Upper lobe of right lung (tissue), 1 donor: ENCODE measurements at places on chromosomes 1 and 21.
A peak's percentile ranks its signal among the peaks of the same experiment; 100 is the strongest.

GRCh38 chr1:93607814-93608186 lies 73.8 kb downstream of the BCAR3 start:
- DNase-seq: no peak

GRCh38 chr1:6614929-6615785 lies 1.6 kb downstream of the PHF13 start:
- DNase-seq: no peak

DNA sequence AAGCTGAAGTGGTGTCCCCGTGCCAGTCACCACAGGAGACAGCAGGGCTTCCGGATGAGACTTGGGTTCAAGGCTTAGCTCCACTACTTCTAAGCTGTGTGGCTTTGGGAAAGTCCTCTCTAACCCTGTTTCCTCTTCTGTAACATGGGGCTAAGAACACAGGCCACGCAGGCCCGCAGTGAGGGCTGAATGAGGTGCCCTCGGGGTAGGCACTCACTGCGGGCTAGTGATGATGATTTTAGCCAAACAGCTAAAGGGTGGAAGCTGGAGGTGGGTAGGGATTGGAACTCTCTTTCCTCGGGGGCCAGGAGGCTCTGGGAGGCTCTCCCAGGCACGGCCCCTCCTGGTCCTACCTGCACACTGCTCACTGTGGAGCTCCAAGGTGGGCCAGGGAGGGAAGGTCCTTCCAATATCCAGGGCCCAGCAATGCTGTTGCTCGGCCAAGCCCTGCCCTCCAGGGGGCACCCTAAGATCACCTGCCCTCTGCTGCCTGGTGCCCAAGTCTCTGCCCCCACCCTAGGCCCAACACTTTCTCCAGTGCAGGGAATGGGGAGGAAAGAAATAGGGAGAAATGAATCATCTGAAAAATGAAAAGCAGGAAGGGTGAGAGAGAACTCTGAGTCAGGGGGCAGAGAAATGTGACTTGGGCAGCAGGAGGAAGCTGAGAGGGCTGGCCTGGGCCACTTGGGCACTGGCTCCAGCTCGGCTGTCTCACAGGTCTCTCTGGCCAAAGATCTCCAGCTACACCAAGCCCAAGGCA lies 19.2 kb upstream of the EVA1B start:
- peak; percentile 75 for DNase-seq

GRCh38 chr1:160063176-160063575 lies 6.8 kb downstream of the KCNJ10 start:
- DNase-seq: peak; percentile 43

DNA sequence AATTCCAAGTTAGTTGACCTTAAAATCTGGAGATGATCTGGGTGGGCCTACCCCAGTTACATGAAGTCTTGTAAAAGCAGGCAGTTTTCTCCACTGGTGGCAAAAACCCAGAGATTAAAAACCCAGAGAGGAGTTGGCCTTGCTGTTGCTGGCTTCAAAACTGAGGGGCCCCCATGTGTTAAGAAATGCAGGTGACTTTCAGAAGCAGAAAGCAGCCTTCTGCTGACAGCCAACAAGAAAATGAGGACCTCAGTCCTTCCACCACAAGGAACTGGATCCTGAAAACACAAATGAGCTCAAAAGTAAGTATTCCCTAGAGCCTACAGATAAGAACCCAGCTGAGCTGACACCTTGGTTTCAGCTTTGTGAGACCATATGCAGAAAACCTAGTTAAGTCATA lies 343.7 kb upstream of the ZRANB2 start:
- no peak for DNase-seq

DNA sequence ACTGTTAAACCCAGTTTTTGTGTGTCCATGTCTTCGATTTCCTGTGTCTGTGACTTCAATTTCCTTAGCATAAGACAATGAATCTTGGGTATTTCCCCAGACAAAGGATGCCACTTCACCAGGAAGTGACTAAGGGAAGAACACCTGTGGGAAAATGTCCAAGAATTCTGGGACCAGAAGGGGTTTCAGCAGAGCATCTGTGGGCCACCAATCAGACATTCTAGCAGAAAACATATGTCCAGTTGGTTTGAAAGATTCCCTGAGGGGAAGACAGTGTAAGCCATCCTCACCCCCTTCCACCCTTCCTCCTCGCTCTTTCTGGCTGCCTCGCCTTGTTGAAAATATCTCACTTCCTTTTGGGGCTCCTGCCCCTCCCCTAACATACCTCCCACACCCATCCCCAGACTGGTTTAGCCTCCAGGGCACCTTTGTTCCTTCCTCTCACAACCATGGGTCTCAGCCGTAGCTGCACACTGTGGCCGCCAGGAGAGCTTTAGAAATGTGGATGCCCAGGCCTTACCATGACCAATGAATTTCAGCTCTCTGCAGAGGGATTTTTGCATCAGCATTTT lies 25.5 kb upstream of the IFNAR1 start:
- no peak for DNase-seq

GRCh38 chr1:41708332-41708731 lies 210.4 kb downstream of the HIVEP3 start:
- DNase-seq: no peak

DNA sequence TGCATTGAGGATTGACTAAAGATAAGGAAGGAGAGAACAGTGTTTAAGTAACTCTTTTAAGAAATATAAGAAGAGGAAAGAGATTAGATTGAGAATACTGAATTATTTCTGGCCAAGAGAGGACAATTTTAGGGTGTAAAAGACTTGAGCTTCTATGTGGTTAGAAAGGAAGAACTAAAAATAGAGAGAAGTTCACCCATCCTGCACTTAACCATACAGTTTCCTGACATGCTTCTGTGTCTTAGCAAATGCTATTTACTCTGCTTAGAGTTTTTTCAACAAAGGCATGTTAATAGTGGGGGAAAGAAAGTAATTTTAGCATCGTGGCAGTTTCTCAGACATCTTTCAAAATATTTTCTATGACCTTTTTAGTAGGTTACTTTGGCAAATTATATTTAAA lies 122.8 kb upstream of the GPR52 start:
- DNase-seq: no peak

GRCh38 chr1:41381692-41382479 lies 20.7 kb downstream of the FOXO6 start:
- DNase-seq: peak; percentile 84

GRCh38 chr1:9653210-9653490 lies 1.6 kb downstream of the PIK3CD start:
- DNase-seq: no peak

GRCh38 chr21:32894321-32894720 lies 122.8 kb upstream of the PAXBP1 start:
- DNase-seq: no peak

DNA sequence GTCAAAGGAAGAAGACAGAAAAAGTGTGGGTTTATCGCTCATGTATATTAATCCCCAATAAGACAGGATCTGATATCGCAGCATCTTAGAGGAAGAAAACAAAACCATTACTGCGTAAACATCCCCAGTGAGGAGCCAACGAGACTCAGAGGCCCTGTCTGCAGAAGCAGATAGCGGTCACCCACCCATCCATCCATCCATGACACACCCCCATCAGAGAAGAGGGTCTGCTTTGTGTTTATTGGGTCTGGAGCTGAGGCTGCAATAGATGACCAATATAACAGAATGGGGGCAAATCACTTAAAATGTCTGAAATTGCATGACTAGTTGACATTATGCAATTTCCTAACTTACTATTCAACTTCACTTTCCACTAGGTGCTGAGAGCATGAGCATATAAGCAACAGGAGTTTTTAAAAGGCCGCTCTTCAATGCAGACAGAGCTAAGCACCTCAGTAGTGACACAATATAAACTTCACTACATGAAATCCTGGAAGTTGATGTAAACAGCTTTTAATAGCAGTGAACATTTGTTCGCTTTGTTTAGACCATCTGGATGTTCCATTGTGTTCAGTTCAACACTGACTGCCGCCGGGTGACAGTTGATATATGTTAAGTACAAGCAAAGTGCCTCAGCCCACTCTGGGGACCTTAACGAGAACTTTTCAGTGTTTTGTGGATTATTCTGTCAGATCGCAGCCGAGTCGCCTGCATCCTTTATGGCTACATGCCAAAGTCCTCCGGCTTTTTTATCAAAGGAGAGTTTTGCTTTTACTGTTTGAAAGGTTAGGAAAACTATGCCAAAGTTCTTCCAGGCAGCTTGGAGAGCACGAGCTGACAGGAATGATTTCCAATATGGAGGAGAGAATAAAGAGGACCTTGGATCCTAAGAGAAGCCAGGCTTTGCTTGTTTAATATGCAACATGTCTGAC lies 167.5 kb downstream of the ZNF281 start:
- DNase-seq: no peak

- no peak for DNase-seq
Measured at GRCh38 chr1:227735539-227736285, 477 bp downstream of the SNAP47 start.

GRCh38 chr1:32126770-32127169 lies 18.9 kb downstream of the KPNA6 start:
- no peak for DNase-seq

DNA sequence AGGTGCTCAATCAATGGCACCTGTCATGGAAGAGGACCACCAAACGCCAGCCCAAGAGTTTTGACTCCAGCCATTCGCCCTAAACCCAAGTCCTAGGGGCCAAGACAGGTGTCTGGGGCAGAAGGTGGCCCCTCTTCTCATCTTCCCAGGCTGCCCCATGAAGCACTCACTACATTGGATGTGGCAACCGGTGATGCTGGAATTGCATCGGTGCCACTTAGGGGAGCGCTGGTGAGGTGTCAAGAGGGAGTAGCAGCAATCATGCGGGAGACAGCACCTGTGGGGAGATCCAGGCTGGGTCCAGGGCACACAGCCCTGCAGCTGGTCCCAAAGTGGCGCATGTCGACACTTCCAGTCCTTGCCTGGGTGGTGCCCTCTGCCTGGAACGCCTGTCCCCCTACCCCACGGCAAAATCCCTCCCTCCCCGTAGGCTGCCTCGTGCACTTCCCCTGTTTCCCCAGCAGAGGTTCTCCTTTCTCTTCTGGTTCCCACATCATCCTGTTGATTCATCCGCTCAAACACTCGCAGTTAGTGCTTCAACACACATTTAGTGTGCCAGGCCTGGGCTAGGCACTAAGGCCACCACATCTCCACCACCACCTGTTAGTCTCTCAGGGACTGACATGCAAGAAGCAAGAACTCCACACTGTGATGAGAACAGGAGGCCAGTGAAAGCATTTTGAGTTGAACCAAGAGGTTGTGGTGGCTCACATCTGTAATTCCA lies 18.5 kb downstream of the PLA2G2D start:
- DNase-seq: no peak

DNA sequence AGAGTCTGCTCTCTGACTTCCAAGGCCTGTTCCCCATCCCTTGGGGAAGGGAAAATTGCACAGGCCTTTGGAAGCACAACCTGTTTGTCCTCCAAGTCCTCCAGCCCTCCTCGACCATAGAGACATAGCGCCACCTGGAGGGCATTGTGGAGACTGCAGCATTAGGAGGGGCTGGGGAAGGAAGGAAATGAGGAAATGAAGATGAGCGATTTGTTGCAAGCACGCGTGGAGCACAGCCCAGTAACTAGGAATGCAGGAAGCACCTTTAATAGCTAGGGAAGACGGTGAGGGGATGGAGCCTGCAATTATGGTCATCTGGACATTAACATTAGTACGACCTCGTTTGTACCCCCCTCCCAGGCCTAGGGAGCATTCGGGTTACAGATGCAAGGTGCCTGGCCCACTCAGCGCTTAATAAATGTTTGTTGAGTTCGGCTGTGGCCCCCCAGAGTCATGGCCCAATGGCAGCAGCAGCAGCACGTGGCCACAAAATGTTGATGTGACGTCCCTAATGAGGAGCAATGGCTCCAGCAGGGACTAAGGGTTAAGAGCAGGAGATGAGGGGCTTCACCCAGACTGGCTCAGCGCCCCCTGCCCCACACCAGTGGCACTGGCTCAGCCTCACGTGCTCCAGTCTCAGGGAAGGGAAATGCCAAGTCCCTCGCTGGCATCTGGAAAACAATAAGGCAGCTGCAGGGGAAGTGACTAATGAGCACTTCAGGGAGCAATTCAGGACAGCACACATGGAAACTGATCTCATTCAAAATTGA lies 8.0 kb upstream of the CAMK2N1 start:
- DNase-seq: peak; percentile 89

DNA sequence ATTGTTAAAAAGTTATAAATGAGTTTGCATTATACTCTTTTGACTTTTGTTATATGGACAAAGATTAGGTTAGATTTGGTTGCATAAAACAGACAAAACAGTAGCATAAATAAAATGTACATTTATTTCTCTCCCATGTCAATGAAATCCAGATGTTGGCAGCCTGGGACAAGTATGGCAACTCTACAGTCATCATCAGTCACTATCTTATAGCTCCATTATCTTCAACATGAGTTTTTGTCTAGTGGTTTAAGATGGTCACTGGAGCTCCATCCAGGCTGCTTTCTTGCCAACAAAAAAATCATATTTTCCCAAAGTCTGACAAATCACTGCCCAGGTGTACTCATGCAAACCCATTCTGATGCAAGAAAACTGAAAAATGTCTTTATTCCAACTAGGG lies 83.8 kb downstream of the CD58 start:
- DNase-seq: no peak

DNA sequence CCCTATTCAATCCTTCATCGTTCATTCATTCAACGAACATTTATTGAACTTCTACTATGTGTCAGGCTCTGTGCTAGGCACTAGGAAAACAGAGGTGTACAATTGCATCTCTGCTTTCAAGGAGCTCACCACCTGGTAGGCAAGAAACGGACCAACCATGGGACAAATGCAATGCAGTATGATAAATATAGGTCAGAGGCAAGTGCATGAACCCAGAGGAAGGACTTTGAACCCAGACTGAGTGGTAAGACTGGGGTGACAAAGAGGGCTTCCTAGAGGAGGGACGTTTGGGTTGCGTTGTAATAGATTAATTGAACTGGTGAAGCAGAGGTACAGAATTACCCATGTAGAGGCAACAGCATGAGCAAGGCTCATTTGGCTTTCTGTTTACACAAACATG lies 16.4 kb downstream of the CD2 start:
- DNase-seq: no peak

- no peak for DNase-seq
Measured at GRCh38 chr1:78755986-78756385, 106.4 kb downstream of the IFI44 start.

DNA sequence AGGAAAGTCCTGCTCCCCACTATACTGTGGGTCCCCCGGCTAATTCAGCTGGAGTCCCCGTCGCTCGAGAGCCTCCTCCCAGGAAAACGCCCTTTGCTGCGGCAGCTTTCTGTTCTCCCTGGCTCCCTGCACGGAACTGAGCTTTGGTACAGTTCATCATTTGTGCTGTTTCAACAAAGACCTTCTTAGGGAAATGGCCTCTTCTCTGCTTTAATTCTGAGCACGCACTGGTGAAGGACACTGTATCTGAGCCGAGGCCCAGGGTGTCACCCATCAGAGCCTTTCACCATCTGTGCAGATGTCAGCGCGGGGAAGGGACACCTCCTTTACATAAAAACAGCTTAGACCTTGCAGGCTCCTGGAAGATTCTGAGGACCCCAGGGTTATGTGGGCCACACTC lies 13.5 kb upstream of the PEX10 start:
- no peak for DNase-seq
